ENCODE measurements at places on chromosomes 5 and 9. TPM values are rescaled to one million over a fixed set of nuclear protein-coding genes. Genes with fewer than 3 reads are reported as not detected.

The LPAR1 gene
- total RNA-seq: 23.9 TPM

DNA sequence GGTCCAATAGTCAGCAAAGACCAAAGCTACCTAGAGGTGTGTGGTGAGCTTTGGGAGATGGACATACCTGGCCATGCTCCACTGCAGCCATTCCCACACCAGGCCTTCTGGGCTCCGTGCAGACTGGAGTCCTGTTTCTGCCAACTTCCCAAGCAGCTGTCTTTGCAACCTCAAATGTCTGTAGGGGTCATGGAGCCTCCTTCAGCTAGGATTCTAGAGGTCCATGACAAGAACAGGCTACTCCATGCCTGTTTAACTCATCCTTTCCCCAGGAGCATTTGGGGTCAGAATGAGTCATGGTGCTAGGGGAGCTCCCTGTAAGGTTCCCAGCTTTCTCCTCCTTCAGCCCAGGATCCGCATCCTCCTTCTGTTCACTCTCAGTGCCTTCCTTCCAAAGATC lies 17.1 kb downstream of the VPS13A start:
- no peak for DNase-seq

GRCh38 chr5:124652514-124652819 lies 94.0 kb downstream of the ZNF608 start:
- no peak for DNase-seq

The SLC36A2 gene
- 0.47 TPM for total RNA-seq

DNA sequence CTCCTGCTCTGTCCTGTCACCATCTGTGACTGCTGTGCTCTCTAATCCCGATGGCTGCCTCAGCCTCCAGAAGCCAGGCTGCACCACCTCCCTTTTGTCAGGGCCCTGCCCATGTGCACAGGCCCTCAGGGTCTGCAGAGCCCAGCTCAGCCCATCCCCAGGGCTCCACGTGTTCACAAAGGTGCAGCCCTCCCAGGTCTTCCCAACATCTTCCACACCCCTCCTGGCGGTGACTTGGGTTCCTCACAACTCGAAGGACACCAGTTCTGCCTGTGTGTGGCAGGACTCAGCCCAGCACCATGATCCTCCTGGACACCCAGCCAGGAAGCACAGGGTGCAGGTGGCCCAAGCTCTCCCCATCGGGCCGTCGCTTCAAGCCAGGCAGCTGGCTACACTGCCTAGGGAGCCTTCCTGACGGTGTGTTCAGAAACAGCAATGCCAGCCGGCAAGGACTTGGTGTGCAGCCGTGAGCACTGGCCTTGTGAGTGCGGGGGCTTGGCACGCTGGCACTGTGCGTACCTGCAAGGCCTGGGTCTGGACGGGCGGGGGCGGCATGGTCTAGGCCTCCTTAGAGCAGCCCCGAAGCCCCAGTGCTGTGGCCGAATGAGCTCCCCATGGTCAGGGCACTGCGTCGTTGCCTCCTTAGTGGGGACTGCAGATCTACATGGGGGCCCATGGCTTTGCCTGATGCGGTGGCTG lies 96.1 kb downstream of the MRPL36 start:
- DNase-seq: no peak
